ENCODE measurements at places on chromosomes 1 and 21.

GRCh38 chr1:171138980-171139379 is 46.1 kb upstream of the FMO2 start:
- no peak for DNase-seq

GRCh38 chr1:233359431-233359830 is 31.9 kb downstream of the MAP3K21 start:
- DNase-seq, result no peak

DNA sequence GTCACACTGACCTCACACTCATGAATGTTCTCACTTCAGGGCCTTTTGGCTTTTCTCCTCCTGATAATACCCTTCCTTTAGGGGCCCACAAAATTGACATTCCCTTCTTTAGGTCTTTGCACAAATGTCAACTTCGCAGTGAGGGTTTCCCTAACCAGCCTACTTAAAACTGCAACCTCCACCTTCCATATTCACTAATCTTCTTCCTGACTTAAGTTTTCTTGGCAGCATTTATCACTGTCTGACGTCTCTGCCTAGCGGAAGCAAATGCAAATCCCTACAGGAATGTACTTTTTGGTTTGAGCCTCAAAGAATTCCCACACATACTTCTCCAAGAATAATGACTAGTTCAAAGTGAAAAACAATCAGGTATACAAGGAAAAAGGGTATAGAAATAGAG is 32.8 kb downstream of the INTS7 start:
- no peak for DNase-seq

DNA sequence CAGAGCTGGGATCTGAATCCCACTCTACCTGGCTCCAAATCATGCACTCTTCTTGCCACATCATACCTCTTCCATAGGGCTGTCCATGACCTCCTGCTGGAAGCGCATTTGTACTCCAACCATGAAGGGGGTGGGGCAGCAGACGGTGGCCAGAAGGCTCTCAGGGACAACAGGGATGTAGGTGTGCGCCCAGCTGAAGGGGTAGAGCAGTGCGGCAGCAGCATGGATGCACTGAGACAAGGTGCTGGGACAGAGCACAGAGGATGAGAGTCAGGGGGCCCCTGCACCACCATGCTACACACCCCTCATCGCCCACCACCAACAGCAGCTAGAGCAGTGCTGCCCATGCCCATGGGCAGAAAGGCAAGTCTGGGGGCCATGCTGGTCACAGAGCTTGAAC is 8.4 kb downstream of the DENND2D start:
- DNase-seq, result no peak

- no peak for DNase-seq
Observed at GRCh38 chr1:56526571-56527174, 52.7 kb downstream of the PLPP3 start.

GRCh38 chr1:232333419-232333767 is 296.5 kb downstream of the SIPA1L2 start:
- DNase-seq, result no peak

- DNase-seq, result no peak
Observed at GRCh38 chr1:66478116-66478515, 55.8 kb upstream of the SGIP1 start.

DNA sequence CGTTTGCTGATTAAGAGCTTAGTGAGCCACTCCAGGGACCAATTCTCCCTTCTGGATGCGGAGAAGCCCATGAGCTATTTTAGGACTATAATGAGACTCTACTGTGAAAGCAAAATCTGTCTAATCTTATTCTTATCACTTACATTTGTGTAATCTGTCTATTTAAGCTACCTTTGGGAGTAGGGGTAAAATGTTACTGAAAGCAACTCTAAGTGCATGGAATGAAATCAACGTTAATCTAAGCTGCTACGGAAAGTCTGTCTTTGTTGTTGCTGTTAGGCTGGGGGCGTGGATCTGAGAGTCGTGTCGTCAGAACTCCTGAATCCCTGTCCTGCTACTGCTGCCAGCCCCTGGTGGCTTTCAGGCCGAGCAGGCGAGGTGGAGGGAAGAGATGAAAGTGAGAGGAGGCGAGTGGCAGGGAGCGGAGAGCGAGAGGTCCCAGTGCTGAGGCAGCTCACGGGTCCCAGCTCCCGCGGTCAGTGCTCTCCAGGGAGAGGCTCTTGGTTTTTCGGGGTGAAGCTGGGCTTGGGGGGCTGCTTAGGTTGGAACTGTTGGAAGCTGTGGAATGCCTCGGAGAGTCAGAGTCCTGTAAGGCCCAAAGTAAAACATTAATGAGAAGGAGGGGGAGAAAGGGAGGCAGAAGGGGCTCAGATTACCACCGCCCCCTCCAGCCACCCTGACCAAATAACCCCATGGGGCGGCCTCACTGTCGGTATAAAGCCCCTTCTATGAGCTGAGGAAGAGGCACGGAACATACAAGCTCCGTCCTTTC is 53.9 kb downstream of the COQ8A start:
- no peak for DNase-seq

GRCh38 chr1:70745199-70745598 is 302.4 kb downstream of the PTGER3 start:
- DNase-seq, result no peak

DNA sequence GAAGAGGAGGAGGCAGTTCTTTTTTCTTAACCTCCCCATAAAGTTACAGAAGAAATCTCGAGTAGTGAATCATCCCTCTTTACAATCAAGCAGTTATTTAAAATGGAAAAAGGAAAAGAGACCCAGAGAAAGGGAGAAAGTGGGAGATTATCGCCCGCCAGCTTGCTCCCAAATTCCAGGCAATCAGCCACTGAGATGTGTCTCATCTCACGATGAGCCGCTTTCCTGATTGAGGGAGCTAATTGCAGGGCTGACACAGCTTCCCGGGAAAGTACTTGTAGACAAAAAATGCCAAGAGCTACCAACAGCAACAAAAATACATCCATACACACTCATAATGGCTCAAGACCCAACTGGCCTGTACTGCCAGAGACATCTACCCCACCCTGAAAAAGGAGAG is 191.6 kb upstream of the ZC3H12A start:
- DNase-seq, result no peak

GRCh38 chr1:177615251-177615650 is 354.6 kb downstream of the SEC16B start:
- DNase-seq, result no peak

- no peak for DNase-seq
Observed at GRCh38 chr1:117467336-117467735, 100.1 kb downstream of the MAN1A2 start.

- DNase-seq, result no peak
Observed at GRCh38 chr1:110039641-110040040, 5.2 kb downstream of the STRIP1 start.

DNA sequence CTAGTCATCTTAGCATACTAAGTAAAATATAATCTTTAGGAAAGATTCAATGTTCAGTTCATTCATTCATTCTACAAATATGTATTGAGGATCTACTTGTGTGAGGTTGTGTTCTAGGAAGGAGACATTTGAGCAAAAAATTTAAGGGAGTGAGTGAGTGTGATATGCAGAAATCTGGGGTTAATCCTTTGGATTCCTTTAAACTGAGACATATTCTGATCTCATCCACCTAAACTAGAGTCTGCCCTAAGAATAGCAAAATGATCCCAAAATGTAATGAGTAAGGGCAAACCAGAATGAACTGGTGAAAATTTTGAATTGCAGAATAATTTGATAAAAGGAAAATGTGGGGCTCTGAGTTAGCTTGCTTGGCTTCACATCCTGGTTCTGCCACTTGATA is 8.6 kb downstream of the UBE2U start:
- DNase-seq, result no peak

DNA sequence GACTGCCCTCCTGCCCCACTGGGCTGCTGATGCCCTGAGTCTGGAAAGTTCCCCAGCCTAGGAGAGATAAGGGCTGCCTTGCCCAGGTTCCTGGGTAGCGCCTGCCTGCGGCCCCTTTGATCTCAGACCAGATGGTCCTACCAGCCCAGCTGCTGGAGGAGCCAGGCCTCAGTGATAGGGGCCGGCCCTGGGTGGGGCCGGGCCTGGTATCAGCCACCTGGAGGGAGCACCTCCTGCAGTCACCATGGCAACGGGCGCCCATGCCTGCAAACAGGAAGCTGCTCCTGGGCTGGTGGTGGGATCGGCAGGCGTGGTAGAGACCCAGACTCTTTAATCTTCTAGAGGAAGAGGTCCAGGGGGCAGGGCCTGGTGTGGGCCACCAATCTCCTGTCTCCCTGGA is 119.7 kb upstream of the WNT4 start:
- no peak for DNase-seq

GRCh38 chr1:91884459-91885212 is 1.3 kb downstream of the TGFBR3 start:
- no peak for DNase-seq

DNA sequence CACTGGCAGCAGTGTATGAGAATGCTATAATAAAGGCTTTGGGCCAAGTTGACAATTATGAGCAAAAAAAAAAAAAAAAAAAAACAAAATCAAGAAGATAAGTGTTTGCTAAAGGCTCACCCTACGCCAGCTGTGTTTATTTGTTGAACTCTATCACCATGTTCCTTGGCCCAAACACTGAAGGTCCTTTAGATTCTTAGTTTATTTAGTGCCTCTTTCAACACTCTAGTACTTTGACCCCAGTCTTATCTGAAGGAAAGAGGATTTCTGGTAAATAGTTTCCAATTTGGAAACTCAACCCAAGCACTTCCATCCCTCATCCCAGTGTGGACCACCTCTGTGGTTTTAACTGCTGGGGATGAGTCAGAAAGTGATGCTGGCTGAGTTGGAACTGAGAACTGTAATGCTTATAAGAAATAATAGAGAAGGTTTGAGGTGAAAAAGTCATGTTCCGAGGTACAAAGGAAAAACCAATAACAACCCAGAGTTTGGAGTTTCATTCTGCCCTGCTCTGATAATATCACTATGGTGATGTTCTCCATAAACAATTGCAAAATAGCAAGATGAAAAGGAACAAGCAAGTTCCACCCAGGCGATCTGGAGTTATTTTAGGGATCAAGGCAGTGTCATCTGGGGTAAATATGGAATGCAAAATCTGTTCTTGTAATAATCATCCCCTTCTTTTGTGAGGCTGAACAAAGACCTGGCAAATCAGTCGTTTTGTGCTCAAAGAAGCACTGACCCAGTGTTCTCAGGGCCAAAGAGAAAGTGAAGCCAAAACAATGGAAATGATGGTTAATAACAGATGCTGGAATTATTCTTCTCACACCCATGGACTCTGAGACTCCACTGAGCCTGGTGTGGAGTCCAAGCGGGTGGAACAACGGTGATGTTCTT is 19.7 kb upstream of the CAPZB start:
- no peak for DNase-seq

DNA sequence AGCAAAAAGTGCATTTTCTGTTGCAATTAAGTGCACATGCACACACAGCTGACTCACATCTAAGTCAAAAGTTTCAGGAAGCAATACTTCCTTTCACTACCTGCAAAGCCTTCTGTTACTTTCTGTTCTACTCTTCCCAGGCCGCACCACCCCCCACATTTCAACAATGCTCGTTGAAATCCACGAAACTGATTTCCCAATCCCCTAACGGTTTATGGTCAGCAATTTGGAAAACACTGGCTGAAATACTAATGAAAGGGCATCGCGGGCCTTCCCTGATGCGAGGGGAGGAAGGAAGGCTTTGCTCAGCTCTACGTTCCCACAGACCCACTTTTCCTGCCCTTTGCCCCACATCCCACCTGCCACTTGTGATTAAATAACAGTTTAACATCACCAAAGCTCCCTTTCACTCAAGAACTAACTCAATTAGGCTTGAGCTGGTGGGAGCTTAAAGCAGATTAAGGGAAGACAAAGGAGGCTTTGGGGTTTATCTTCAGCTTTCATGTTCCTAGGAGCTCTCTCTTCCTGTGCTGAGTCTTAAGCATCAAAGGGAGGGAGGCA is 243.2 kb upstream of the RAB4A start:
- no peak for DNase-seq

DNA sequence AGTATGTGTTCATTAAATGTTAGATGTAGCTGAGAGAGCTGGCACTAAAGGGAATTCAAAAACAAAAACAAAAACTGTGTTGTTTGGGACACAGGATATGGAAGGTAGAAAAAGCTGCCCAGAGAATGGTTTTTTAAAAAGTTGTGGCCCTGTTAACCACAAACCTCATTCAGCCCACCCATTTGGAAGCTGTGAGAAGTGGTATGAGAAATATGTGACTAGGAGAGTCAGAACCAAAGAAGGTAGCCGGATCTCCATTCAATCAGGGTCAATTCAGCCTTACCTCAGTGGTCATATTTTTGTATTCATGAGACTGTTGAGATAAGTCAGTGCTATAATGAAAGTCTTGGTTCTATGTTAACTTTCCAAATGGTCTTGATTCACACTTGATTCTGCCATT is 29.8 kb upstream of the CACYBP start:
- no peak for DNase-seq

- DNase-seq, result no peak
Observed at GRCh38 chr1:247548769-247549182, at the start of gene GCSAML. Gene GCSAML, plus strand, starts transcription at chr1:247549134. Its CDS starts 58 bp downstream, at chr1:247549192.

DNA sequence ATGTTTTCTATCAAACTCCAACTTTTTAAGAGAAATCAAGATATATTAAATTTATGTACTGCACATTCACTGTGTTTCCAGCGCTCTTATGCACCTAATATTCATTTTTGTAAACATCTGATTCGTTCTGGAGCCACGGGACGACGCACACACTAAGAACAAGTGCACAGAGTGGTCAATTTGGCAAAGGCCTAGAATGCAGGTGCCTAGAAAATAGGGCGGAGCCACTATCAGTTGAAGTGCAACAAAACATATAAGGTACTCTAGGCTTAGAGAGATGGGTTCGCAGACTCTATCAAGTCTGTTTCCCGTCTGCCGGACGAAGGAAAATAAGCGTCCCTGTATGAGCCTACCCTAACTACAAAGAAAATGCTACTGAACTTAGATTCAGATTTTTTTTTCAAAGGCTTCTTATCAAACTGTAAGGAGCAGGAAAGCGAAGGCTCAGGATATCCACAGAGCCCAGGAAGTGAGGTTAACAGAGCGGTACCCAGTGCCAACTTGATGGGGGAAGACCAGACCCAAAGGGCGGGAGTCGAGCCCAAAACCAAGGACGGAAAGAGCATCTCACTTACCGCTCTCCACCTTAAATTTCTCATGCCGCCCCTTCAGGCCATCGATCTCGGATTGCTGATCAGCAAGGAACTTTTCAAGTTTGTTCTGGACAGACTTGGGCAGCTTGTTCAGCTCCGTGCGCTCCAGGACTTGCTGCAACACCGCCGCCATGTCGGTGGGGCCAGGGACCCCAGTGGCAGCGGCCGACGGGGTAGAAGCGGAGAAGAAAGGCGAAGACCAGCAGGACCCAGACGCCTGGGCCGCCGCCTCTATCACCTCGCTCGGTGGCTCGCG is 526 bp downstream of the TPR start:
- no peak for DNase-seq

DNA sequence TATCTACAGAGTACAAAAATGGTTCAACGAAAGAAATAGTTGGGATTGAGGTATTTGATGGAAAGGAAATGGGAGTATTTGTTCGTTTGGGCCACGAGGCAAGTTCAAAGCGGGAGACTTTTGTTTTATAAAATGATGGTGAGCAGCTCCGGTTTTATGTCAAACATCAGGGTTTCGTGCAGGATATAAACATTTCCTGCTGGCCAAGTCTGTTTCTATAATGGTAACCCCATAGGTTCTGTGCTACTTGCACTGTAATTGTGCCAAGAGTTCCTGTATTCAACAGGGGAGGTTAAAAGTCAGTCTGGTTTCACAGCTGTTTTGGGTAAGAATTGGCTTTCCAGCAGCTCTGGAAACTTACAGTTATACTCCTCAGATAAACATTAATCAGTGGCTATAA is 290.3 kb upstream of the NRIP1 start:
- DNase-seq, result no peak

GRCh38 chr1:240883490-240883889 is 271.5 kb upstream of the GREM2 start:
- DNase-seq, result no peak
